ENCODE measurements at places on chromosomes 7 and 10.

DNA sequence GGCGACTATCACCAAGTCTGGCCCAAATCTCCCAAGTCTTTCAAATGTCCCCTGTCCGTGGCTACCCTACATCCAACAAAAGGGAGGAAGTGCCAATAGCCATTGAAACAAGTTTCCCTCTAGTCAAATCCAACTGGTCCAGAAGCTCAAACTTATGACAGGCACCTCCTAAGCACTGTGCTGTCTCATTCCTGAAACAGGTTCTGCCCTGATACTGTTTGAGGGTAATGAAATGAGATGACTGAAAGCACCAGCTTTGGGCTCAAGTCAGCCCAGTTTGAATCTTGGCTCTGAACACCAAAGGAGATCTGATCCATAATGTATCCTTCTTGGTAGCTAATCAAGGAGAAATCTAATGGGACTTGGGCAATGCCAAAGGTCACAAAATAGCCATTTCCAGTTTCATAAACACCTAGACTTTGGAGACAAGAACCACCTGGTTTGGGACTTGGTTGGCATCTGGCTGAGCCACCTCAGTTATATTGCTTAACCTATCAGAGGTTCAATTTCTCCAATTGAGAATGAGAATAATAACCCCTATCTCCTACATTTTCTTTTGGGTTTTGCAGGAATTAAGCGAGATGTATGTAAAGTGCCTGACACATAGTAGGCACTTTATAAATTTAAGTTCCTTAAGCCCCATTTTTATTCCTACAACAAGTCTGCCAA, 34.7 kb upstream of the ARID5B start:
- no peak for DNase-seq

GRCh38 chr10:125107166-125107949, 53.0 kb downstream of the CTBP2 start:
- DNase-seq = peak; percentile 53

- DNase-seq = no peak
Measured at GRCh38 chr7:104922182-104923009, 91.6 kb upstream of the KMT2E start.

- no peak for DNase-seq
Measured at GRCh38 chr10:91587710-91588638, 44.9 kb downstream of the PPP1R3C start.

GRCh38 chr7:156656598-156656997, 16.0 kb downstream of the RNF32 start:
- no peak for DNase-seq

DNA sequence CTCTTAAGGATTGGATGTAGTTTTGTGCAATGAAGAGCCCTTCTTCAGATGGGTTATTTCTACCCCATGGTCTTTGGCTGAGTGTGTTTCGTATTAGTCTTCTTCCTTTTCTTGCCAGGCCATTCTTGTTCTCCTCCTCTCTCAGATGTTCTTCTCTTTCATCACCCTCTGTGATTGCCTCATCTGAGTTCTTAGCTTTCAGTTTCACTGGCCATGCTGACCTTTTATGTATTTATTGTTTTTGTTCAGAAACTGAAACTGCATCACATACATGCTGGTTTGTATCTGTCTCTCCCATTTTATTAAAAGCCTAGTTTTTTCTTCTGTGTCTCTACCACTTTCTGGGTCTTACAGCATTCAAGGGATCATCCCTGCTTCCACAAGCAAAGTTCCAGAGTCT, 21.7 kb upstream of the PCGF5 start:
- no peak for DNase-seq

DNA sequence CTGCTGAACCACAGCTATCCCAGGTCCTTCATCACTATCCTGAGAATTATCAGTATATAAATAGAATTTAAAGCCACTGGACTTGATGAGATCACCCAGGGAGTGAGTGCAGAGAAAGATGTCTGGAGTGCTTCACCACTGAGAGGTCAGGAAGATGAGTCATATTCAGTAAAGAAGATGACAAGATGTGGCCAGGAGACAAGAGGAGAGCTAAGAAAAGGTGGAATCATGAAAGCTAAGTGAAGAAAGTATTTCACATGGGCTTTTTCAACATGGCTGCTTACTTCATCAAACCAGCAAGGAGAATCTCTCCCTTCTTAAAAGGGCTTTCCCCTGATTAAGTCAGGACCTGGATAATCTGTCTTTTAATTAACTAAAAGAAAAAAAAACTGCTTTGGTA, 9.1 kb upstream of the PRKAR2B start:
- DNase-seq = no peak

- no peak for DNase-seq
Measured at GRCh38 chr10:48694371-48695030, 9.8 kb downstream of the WDFY4 start.

- DNase-seq = no peak
Measured at GRCh38 chr10:14529351-14529750, 198.6 kb upstream of the FRMD4A start.

GRCh38 chr7:6096581-6096980, 65.4 kb downstream of the ANKRD61 start:
- DNase-seq = no peak

DNA sequence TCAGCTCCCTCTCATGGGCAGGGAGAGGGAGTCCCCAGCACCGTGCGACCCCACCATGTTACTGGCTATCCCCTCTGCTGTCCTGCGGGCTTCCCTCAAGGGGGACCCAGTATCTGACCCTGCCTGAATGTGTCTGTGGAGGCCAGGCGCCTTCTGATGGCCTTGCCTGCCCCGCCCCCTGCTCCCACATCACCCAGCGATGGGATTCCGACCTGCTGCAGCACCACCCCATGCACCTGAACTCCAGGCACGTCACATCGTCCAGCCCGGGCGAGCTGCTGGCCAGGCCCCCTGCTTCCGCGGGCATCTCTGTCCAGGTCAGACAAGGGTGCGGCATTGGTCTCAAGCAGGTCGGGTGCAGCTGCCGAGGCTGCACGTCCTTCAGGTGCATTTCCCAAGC, 19.0 kb downstream of the LRRC27 start:
- peak; percentile 83 for DNase-seq

- DNase-seq = no peak
Measured at GRCh38 chr10:84344526-84344925, 16.1 kb downstream of the CCSER2 start.

DNA sequence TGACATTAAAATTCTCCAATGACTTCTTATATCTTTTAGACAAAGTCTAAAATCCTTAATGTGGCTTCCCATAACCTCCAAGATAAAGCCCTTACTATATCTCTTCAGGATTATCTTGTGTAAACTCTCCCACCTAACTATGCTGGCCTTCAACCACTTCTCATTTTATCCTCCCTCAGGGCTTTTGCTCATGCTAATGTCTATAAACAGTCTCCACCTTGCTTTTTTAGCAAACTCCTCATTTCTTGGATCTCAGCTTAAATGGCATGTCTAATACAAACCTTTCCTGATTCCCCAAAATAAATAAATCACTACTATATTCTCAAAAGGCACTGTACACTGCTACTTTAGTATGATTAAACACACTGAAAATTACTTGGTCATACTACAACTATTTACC, 181.2 kb downstream of the LRRN3 start:
- no peak for DNase-seq

DNA sequence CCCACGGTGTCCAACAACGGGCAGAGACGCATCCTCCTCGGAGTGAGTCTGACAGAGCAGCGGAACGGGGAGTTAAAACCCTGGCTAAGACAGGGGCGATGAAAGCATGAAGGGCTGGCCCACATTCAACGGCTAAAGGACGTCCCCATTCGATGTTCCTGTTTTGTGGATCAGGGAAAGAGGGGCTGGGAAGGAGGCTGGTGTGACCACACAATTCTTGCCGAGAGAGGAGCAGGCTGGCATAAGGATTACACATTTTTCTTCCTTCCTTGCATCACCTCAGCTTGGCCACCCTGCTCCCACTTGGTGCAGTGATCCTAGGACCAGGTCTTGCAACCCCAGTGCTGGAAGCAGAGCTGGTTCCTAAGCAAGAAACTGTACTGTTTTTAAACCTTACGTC, 67.7 kb downstream of the GNA12 start:
- DNase-seq = no peak

DNA sequence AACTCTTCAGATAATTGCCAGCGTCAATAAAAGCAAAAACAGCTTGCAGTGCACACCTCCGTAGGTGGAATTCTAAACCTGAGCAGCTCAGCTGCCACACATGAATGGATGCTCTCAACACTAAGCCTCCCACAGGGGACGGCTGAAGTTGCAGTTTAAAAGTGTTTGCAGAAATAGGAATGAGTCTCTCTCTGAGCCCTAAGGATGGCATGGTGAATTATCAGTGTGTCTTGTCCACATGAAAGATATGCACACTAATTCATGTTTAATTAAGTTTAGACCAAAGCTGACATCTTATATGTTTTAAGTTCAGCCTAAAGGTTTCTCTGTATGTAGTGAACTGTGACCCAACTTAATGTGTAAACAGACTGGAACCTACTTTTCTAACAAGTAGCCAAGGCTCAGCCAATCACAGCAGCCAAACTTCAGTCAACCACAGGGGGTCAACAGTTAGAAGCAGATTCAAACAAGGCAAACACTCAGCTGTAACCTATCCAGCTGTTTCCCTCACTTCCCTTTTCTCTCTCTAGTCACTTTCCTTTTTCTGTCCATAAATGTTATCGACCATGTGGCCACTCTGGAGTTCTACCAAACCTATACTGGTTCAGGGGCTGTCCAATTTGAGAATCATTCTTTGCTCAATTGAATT, 38.1 kb downstream of the CTTNBP2 start:
- no peak for DNase-seq

- no peak for DNase-seq
Measured at GRCh38 chr10:7319632-7320031, 91.2 kb downstream of the SFMBT2 start.

DNA sequence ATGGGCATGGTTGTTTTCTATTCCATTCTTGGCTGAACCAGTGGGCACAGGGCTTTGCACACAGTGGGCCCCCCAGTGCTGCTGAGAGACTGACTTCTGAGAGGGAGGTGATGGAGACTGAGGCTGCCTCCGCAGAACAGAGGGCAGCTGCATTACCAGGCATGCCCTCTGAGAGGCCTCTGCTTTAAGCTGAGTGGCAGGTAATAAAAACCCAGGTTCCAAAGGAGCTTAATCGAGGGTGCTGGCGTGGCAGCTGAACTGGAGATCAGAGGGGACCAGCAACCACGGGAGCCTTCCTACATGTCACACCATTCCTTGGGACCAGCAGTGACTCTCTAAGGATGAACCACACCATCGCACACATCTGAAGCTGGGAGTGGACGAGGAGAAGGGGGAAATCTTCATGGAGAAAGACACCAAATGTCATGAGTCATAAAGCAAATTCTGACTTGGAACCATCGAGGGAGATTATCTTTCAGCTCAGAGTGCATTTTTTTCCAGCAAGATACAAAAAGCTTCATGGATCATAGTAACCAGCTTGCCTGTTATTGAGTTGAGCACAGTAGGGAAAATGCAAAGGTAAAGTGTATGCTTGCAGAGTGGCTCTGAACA, 24.6 kb downstream of the HIPK2 start:
- DNase-seq = no peak

DNA sequence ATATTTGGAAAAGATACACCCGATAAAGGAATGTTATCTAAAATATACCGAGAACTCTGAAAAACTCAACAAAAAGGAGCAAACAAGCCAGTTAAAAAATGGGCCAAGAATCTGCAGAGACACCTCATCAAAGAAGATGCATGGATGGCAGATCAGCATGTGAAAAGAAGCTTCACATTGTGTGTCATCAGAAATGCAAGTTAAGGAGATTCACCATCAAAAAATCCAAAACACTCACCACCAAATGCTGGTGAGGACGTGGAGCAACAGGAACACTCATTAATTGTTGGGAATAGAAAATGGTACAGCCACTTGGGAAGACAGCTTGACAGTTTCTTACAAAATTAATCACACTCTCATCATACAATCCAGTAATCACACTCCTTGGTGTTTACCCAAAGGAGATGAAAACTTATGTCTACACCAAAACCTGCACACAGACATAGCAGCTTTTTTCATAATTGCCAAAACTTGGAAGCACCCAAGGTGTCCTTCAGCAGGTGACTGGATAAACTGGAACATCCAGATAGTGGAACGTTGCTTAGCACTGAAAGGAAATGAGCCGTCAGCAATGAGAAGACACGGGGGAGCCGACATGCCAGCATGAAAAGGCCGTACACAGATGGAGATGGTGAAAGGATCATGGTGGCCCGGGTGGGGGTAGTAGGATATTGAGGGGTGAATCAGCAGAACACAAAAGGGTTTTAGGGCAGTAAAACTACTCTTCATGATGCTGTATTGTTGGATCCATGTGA, 27.9 kb upstream of the PWWP2B start:
- DNase-seq = peak; percentile 44

GRCh38 chr7:139838276-139838675, 9.2 kb downstream of the TBXAS1 start:
- no peak for DNase-seq

GRCh38 chr7:114412548-114412947, 2.1 kb upstream of the FOXP2 start:
- DNase-seq = no peak

DNA sequence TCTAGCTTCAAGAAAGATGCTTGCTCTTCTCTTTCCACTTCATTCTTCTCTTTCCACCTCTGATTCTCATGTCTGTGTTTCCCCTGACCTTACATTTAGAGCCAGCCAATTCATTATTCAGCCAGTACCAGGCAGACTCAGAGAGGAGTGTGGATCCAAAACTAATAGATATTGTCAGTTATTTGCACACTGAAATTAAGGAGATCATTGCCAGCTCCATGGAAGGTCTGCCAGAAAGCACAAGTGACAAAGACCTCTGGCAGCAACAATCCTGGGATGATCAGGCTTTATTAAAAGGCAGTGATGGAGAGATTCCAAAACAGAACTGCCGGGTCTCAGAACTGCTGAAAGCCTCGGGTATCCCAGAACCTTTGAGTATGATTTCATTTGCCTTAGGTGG, 749.4 kb downstream of the XPNPEP1 start:
- no peak for DNase-seq

DNA sequence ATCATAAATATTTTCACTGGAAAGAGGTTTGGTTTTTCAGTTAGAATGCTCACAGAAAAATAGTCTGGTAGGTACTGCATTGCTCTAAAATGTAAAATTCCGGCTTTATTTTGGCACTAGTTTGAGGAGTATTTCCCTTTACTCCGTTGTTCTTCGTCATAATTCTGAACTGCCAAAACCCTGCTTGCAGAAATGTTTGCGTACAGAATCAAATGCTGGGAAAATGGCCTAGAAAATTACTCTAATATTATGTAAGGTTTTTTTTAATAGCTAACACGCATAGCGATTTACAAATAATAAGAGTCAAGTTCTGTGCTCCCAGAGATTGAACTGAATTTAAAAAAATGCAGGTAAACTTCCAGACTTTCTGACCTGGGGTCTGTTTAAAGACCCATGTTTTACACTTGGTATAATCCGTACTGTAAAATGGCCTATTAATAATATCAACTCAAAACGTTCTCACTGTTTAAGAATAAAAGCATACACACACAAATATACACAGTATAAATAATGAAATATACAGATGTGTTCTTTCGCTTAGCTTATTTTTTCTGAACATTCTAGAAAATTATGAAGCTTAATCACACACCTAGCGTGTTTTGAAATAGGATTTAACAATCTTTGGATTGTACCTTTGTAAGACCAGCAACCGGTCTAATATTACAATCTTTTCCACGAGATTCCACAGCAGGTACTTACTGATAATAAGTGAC, 23.5 kb upstream of the ANLN start:
- no peak for DNase-seq
